ENCODE measurements at places on chromosomes 2 and 18. TPM values are rescaled to one million over a fixed set of nuclear protein-coding genes. Genes with fewer than 3 reads are reported as not detected.

ADGRF3 gene
- total RNA-seq = 3.9 TPM

TEKT4 gene
- not detected for total RNA-seq

OR6B2 gene
- not detected for total RNA-seq

GRCh38 chr2:144132357-144132756 lies 387.6 kb downstream of the ZEB2 start:
- no peak for DNase-seq

DNA sequence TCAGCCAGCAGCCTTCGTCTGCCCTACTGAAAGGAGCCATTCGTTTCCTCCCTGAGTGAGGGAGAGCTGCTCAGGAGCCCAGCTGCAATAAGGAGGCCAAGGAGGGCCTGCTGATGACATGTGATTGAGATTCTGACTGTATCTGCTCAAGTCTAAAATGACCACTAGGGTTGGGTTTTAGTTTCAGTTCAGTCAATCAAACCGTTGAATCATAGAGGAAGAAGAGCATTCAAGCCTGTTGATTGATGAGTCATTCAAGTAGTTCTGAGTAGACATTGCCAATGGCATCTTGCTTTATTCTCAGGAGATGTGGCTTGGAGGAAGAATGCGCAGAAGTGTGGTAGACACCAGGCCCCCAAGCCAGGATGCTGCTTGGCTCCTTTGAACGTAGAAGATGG lies 19.9 kb upstream of the BCL2L11 start:
- peak; percentile 20 for DNase-seq

GRCh38 chr2:120446236-120447126 lies 100.5 kb downstream of the INHBB start:
- no peak for DNase-seq

GRCh38 chr18:52288403-52289004 lies 51.5 kb upstream of the DCC start:
- DNase-seq = peak; percentile 19

GRCh38 chr2:27053776-27054175 lies 2.3 kb downstream of the AGBL5 start:
- no peak for DNase-seq

DNA sequence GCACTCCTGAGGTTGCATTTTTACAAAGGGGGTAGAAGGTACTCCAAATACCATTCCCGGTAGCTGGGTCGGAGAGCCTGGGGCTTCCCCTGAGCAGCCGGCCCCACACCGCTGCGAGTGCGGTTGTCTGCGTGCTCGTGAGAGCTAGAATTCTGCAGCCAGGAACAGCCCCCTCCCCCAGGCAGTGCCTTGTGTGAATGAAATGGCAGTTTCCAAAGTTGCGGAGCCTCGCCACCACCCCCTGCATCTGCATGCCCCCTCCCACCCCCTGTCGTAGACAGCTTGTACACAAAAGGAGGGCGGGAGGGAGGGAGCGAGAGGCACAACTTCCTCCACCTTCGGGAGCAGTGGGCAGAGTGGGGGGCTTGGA lies 1.1 kb downstream of the MYCN start:
- no peak for DNase-seq

GRCh38 chr2:11663427-11663826 lies 6.6 kb downstream of the NTSR2 start:
- DNase-seq = no peak

GRCh38 chr2:164388511-164388910 lies 232.8 kb downstream of the GRB14 start:
- DNase-seq = no peak

GRCh38 chr2:56204556-56204955 lies 20.8 kb downstream of the CCDC85A start:
- no peak for DNase-seq
